ENCODE measurements at places on chromosomes 4 and X.

- DNase-seq, result peak; percentile 88
Observed at GRCh38 chr4:108881190-108881589, 118.3 kb upstream of the ETNPPL start.

GRCh38 chrX:133846311-133846710 is 139.1 kb downstream of the GPC3 start:
- DNase-seq, result no peak

- DNase-seq, result no peak
Observed at GRCh38 chr4:30808276-30808675, 88.1 kb downstream of the PCDH7 start.

DNA sequence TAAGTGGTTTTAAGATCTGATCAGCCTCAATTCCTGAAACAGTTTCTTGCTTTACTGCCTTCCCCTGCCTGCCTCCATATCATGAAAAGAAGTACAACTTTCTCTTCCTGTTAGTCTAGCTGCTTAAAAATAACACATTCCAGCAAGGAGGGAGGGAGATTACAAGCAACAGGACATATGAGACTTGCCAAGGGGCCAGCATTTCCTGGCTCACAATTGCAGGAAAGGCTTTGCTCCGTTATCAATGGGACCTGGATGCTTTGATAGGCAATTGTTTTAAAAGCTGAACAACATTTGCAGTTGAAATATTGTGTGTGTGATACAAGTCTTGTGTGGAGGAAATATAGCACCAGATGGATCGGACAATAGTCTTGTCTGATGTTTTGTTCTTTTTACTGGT is 425.0 kb downstream of the FAT4 start:
- no peak for DNase-seq

- peak; percentile 8 for DNase-seq
Observed at GRCh38 chr4:107519053-107519452, 201.0 kb downstream of the PAPSS1 start.

DNA sequence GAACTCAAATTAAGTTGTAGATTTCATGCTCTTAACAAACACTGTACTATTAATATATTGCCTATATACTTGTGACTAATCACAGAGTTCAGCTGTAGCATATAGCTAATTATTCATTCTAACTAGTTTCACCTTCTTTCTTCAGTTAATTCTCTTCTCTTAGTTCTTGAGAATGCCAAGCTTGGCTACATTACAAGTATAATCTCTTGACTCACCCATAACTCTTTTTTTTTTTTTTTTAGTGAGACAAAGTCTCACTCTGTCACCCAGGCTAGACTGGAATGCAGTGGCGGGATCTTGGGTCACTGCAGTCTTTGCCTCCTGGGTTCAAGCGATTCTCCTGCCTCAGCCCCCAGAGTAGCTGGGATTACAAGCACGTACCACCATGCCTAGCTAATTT is 5.4 kb downstream of the KLHL5 start:
- no peak for DNase-seq

GRCh38 chr4:111807576-111807975 is 337.7 kb upstream of the FAM241A start:
- no peak for DNase-seq

DNA sequence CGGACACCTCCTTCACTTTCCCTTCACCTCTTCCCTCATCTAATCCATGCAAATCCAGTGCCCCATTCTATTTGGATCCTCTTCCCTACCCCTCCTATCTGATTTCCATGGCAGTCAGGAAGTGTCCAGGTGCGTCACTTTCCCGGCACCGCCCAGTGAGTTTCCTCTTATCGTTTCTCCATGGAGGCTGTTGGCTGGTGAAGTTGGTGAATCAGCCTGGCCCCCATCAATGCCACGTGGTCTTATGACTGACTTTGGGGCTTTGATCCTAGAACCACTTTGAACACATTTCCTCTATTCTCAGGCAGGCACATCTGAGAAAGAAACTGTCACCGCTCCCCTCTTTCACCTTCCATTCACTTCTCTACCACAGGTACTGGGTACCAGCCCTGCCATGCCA is 137.8 kb downstream of the CEP135 start:
- no peak for DNase-seq

DNA sequence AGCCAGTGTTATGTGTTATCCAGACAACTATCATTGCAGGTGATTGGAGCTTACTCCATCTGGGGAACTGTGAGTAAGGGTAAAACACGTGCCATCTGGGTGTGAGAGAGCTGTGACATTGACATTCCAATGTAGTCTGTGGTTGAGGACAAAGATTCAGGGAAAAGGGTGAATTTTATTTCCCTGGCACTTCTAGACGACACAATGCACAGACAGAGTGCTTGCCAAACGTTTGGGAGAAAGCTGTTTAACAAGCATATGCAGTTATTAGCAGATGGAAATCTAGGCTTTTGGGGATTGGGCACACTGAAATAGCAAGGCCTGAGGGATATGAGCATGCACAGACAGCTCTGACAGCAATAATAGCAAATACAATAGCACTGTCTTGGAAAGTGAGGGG is 21.3 kb upstream of the CTSO start:
- no peak for DNase-seq

DNA sequence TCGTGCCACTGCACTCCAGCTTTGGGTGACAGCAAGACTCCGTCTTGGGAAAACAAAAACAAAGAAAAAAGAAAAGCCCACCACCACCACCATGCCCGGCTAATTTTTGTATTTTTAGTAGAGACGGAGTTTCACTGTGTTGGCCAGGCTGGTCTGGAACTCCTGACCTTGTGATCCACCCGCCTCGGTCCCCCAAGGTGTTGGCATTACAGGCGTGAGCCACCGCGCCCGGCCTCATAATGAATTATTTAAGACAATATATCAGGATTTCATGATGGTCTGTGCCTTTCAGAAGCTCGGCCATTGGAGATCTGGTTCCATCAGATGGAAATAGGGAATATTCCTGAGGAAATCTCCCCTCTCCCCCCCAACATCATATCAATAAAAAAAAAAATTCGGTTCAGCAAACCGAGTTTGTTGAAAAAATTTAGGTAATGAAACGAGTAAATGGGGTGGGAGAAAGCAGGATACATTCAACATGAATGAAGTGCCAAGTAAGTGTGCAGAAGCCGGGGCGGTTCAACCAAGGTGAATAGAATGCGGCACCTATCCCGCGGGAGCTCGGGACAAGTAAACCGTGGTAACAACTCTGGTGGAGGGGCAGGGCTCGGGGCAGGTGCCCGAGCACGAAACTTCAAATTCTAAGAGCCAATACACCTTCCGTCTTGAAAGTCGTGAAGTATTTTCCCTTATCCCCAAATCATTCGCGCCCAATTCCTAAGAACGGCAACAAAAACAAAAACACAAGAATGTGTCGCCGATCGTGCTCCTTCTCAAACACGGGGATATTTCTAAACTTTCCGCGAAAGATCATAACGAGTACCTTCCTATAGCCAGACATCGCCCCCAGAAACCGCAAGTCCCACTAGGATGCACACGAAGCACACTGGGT is 773 bp upstream of the TXLNG start:
- no peak for DNase-seq

GRCh38 chrX:101478366-101478765 is 6.9 kb upstream of the ARMCX4 start:
- no peak for DNase-seq

- no peak for DNase-seq
Observed at GRCh38 chr4:80062527-80062926, 10.5 kb downstream of the ANTXR2 start.

DNA sequence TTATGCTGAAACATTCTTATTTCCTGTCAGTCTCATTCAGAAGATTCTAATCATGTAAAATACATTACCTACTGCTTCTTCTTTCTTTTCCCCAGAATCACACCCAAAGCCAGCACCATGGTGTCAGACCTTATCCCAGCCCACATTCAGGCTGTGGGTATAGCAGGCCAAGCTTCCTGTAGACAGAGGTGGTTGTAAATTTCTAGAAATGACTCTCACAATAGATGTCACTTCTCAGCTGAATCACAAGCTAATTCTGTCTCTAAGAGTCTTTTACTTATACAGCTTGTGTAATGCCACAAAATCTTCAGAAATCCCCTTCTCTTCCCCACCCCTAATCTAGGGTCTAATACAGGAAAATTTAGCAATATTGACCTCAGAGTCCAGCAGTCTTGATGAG is 239.6 kb downstream of the PARM1 start:
- no peak for DNase-seq

GRCh38 chr4:149897783-149898182 is 82.1 kb upstream of the IQCM start:
- no peak for DNase-seq

DNA sequence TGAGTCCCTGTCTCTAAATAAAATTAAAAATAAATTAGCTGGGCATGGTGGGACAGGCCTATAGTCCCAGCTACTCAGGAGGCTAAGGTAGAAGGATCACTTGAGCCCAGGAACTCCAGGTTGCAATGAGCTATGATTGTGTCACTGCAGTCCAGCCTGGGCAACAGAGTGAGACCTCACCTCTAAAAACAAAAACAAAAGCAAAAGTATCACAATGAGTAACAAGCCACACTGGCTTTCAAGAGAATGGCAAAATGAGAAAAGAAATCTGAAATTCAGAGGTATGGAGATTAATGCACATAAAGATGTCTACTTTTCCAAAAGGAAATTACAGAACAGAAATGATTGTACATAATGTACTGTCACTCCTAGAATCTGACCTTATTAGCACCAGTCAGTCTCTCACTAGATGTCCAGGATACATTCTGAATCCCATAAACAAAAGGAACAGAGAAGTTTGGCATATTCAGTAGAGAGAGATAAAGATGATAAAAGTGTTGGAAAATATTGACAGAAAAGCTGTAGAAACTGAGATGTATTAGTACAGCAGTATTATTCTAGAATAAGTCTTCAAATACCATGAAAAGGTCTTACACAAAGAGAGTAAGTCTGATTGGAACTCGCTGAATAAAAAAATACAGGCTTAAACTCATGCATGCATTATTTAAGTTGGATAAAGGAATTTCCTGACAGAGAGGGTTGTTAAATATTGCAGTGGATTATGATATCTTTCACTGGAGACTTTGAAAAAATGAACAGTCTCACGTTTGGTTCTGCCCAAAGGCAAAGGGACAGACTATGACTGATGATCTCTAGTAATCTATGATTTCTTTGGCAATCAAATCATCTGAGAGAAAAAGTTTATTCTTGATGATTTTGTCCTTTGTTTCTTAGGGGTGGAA is 102.5 kb downstream of the SH3RF1 start:
- no peak for DNase-seq

DNA sequence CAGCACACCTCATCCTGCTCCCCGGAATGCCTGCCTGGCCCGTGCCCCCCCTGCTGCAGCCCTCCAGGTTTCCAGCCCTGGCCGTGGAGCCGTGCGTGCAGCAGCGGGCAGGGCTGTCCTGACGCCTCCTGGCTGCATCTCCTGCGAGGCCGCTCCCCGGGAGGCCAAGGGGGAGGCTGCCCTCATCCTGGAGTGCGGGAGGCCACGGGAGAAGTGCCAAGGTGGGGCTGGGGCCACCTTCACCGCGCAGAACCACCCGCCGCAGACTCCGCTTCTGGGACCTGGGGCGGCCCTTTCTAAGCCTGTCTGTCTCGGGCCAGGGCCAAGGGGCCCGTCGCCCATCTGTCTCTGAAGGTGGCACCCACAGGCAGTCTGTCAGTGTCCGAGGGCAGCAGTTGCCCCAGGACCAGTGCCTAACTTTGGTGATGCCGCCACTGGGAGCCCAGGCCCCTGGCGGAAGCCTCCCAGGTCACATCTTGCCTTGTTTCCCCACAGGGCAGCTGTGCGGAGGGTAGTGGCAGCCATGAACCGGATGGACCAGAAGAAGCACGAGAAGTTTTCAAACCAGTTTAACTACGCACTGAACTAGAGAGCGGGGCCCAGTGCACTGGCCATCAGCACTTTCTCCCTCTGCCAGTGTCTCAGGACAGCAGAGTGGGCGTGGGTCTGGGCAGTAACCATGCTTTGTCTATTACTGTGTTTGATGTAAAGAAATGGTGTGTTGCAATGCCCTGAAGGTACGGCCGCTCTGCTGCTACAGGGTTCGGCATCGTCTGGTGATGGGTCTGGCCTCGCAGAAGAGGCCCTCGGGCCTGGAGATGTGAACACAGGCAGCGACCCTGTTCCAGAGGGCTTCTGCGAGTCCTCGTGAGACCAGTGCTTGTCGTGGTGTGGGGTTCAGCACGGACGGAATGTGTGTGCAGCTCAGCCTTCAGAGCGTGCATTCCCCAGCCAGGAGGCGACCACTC is 20.6 kb downstream of the NKX1-1 start:
- DNase-seq, result no peak

DNA sequence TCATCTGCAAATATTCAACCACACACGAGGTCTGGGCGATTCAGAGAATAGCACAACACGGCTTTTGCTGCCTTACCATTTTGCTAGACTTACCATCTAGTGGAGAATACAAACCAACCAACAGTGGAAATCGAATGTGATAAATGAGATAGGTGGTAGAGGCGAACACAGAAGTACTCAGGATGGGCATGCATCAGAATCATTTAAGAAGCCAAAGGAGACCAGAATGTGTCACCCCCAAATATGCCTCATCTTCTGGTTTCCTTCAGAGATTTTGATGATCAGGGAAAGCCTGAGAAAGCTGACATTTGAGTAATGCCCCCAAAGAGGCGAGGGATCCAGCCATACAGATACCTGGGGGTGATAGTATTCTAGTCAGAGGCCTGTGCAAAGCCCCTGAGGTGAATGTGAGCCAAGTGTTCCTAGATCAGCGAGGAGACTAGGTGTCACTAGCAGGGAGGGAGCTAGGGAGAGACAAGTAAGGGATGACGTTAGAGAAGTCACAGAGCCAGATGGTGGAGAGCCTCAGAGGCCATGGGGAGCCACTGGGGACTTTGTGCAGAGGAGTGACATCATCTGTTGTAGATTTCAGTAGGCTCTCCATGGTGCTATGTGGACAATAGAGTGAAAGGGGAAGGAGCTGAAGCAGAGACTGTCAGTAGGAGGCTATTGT is 1.7 kb downstream of the MTMR1 start:
- no peak for DNase-seq

DNA sequence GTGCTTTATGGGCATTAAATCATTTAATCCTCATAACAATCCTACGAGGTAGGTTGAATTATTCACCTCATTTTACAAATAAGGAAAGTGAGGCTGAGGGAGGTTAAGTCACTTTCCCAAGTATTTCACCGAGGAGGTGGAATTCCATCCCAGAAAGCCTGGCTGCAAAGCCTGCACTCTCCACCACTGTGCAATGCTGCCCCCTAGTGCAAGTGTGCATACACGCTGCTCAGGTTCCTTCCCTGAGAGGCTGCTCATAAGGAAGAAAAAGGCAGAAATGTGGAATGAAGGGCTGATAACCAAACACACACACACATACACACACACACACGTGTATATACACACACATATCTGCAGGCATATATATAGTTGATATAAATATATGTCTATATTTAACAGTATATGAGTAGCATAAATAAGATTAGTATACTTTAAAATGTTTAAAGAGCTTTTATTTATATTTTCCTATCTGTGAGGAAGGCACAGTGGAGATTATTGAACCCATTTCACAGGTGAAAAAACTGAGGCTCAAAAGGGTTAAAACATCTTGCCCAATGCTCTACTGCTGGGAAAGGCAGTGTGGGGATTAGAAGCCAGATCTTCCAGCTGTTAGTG is 714.5 kb upstream of the TENM3 start:
- peak; percentile 55 for DNase-seq

- no peak for DNase-seq
Observed at GRCh38 chr4:112422644-112423043, 93.3 kb downstream of the NEUROG2 start.

GRCh38 chr4:51825341-51825740 is 17.6 kb upstream of the DCUN1D4 start:
- no peak for DNase-seq

GRCh38 chr4:123018396-123018775 is 96.0 kb upstream of the NUDT6 start:
- no peak for DNase-seq
